ENCODE measurements at places on chromosomes 16 and 17.

GRCh38 chr17:79702034-79702433, 28.7 kb upstream of the ENPP7 start:
- DNase-seq: no peak

GRCh38 chr17:49564638-49565037, 11.0 kb upstream of the NXPH3 start:
- DNase-seq: no peak

DNA sequence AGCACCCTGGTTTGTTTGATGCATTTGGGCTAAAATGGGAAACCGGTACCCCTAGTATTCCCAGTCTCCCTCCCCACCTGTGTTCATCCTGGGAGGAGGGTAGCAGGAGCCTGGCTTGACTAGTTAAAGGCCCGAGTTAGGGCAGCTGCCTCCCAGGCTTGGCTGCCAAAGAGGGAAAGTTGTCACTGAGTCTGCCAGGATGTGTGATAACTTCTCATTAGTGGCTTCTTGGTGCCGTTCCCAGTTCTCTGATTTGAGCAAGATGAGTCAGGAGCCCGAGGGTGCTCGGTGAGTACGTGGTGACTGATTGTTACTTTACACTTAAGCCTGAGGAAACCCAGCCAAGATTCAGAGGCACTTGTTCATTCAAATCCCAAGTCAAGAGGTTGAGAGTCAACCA, 2.5 kb downstream of the KRT32 start:
- peak; percentile 36 for DNase-seq

DNA sequence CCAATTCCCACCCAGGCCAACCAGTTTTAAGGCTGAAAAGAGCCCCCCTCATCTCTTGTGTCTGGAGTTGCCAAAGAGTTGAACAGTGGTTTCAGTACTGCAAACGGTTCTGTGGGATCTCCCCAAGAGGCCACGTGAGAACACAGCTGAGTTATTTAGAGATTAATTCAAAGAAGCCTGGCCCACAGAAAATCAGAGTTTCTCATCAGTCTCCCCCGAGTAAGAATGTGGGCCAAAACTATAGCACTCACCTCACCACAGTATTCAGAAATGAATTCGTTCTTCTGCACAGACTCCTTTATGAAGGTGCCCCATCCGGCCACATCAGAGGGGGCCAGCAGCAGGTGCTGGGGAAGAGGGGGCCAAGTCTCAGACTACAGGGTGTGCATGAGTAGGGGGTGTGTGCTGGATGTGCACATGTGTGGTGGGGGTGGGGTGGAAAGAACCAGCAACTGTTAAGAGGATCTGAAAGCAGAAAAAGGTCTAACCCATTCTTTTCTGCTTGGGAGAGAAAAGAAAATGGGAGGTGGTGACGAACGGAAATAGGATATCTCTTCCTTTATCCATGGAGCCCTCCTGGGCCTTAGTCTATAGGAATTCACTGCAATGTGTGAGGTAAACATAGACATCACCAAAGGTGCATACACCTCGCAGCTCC, 22.6 kb downstream of the CNTNAP1 start:
- DNase-seq: no peak

DNA sequence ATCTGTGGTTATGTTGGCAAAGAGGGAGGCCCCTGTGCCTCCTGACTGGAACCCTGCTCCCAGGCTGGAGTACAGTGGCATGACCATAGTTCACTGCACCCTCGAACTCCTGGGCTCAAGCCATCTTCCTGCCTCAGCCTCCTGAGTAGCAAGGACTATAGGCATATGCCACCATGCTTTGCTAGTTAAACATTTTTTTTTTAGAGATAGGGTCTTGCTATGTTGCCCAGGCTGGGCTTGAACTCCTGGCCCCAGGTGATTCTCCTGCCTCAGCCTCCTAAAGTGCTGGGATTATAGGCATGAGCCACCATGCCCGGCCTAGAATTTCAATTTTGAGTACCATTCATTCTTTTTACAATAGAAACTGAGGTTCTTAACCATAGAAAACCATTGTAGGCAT, 21.2 kb upstream of the ITGB3 start:
- DNase-seq: no peak

DNA sequence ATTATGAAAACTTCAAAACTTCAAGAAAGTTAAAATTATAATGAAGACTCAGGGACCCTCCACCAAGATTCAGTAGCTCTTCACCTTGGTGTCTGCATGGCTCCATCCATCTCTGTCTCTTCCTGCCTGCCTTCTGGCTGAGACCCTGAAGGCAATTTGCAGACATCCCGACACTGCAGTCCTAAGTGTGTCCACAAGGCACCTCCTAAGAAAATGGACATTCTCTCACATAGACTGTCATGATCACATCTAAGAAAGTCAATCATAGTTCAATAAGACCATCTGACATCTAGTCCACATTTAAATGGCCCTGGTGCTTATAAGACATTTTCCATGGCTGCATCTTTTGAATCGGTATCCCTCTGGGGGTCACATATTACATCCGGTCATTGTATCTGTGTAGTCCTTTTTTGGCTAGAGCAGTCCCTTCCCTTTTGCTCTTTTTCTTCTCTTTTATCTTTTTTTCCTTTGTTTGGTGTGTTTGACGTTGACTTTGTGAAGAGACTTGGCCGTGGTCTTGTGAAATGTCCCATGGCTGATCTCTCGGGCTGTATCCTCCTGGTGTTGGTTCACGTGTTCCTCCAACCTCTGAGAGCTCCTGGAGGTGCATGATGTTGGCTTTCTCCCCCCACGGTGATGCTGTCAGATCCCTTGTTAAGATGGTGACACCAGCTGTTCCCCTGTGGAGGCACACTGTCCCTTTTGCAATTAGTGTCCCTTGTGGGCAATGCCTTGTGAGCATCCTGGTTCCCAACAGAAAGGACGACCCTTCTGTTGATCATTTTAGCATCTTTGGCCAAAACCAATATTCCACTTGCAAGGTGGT, 5.0 kb upstream of the TNFRSF13B start:
- DNase-seq: no peak

DNA sequence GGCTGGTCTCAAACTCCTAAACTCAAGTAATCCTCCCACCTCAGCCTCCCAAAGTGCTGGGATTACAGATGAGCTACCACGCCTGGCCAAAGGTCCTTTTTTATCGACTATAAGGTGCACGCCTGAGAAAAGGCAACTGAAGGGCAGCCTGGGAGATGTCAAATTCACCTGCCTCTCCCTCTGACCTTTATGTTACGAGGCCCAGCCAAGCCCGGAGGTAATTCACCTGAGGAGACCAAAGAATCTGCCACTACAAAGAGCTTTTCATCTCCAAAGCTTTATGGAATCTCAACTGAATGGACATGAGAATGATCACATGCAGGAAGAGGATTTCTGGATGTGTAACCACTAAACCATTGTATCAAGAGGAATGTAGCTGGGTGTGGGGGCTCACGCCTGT, 37.2 kb downstream of the LYRM1 start:
- no peak for DNase-seq

DNA sequence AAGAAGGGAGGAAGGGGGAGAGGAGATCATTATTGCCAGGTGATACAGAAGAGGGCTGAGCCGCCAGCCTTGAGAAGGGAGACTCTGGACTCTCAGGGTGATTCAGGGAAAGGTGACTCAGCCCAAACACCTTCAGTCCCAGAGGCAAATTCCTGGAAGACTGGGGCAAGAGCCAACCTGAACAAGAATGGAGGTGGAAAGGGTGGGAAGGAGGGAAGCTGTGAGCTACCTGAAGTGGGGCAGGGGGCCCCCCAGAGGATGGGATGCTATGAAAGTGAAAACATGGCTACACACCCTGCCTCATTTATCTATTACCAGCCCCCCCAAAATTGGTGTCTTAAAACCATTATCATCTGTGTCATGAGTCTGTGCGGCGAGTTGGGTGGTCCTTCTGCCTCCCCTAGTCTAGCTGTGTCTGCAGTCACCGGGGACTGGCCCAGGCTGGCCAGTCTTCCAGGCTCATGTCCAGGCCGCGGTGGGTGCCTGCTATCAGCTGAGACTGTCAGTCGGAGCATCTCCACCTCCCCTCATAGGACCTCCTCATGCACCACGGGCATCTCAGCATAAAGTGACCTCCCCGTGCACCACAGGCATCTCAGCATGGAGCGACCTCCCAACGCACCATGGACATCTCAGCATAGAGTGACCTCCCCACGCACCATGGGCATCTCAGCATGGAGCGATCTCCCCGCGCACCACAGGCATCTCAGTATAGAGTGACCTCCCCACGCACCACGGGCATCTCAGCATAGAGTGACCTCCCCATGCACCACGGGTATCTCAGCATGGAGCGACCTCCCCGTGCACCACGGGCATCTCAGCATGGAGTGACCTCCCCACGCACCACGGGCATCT, 3.2 kb upstream of the SLC47A2 start:
- DNase-seq: no peak

DNA sequence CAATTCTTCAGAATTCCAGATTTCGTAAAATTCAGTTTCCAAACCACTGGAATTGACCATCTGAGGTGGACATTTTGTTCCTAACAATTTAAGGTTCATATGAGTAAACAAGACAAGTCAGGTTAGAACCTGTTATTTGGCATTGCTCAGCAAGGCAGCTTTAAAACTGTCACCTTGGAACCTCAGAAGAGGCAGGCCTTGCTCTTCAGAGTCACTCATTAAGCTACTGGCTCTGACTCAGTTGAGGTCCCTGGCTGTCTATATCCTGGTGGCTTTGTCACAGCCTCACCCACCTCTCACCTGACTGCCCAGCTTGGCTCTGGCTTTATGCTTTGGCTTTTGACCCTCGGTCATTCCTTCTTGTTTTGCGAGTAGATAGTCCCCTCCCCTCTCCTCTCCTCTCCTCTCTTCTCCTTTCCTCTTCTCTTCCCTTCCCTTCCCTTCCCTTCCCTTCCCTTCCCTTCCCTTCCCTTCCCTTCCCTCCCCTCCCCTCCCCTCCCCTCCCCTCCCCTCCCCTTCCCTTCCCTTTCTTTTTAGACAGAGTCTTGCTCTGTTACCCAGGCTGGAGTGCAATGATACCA, 238.4 kb downstream of the SHISA9 start:
- no peak for DNase-seq

DNA sequence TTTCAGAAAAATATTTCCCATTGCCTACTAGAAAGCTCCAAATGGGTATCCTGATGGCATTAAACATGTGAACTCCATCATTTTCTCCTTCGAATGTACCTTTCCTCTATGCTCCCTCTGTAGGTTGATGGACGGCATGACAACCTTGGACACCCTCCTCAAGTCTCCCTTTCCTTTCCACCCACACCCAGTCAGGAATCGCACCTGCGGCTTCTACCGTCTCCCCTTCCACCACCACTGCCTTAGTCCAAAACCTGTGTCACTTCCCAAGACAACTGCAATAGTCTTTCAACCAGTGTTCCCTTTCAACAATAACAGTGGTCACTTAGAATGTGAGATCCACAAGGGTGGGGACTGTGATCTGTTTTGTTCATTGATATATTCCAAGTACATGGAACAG, 233.1 kb upstream of the AXIN2 start:
- DNase-seq: no peak

GRCh38 chr16:31519759-31520431, 7.8 kb upstream of the AHSP start:
- no peak for DNase-seq

DNA sequence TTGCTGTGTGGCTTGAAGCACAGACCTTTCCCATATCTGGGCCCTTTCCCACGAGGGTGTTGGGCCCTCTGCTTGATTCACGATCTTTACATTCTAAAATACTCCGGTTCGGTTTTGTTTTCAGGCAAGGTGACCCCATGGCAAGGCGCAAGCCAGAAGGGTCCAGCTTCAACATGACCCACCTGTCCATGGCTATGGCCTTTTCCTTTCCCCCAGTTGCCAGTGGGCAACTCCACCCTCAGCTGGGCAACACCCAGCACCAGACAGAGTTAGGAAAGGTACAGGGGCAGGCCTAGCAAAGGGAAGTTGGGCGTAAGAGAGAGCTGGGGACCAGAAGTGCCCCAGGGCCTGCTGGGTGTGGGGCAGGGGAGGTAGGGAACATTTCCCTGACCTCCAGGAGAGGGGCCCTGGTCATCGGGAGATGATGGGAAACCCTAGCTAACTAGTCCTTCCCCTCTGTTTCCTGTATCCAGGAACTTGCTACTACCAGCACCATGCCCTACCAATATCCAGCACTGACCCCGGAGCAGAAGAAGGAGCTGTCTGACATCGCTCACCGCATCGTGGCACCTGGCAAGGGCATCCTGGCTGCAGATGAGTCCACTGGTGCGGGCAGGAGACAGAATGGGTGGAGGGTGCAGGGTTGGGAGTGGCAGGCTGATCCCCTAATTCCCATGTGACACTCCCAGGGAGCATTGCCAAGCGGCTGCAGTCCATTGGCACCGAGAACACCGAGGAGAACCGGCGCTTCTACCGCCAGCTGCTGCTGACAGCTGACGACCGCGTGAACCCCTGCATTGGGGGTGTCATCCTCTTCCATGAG, 1.4 kb downstream of the ALDOA start:
- DNase-seq: peak; percentile 57

DNA sequence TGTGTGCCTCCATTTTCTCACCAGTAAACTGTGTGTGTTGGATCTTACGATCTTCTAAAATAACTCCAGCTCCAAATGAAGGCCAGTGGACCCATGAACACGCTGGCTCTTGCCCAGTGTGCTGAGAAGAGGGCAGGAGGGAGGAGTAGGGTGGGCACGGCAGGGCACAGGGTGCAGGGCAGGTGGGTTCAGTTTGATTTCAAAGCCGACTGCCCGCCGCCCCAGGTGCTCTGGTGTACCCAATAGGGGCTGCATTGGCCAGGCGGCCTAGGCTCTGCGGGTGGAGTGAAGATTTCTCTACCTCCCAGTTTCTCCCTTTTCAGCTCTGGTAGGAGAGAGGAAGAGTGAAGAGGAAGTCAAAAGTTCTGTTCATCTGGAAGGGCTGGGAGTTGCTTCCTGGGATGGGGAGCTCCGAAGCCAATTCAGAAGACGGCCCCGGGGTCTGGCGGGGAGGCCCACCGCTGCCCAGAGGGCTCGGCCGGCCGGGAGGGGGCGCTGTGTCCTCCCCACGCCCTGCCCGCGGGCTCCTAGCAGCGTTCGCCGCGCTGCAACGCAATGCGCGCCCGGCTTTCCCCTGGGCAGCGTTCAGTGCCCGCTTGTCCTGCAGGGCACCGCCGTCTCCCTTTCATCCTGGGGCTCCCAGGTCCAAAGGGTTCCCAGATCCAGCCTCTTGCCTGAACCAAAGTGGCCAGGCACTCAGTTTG, 1.1 kb upstream of the CRHR1 start:
- no peak for DNase-seq

DNA sequence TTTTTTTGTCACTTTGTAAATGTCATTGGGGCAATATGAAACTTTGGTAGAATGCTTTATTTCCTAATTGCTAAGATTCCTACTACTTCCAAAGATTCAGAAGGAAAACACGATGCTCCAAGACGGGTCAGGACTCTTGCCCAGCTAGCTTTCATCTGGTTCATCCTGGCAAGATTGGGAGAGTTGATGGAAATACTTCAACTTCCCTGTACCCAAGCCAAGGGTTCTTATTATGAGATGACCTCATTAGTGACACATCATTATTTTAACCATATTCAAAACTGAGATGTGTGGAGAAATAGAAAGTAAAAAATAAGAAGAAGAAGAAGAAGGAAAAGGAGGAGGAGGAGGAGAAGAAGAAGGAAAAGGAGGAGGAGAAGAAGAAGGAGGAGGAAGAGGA, 25.6 kb downstream of the SOX9 start:
- no peak for DNase-seq

Data from ovary (tissue), 10 donors.